ENCODE measurements at places on chromosomes 4 and X. TPM values are rescaled to one million over a fixed set of nuclear protein-coding genes. Genes with fewer than 3 reads are reported as not detected.

DNA sequence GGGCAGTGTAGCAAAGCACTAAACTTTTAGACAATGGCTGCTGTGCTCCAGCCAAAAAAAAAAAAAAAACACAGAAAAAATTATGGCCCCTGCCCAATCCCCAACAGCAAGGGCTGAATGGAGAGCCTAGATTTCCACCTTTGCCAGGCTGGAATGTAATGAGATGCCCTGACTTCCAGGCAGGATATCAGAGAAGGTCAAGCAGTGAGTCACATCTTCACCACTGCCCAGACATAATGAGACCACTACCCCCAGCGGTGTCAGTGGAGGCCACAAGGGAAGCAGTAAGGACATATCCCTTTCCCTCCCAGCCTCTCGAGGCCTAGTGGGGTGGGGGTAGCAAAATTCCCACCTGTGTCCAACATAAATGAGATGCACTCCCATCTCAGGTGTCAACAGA, 216.3 kb upstream of the LEF1 start:
- no peak overlapping the region for H3K4me3 ChIP-seq
- DNase-seq: no peak
- no peaks in the 10 kb centered on the region for H3K27me3 ChIP-seq
- no peak overlapping the region for H3K27ac ChIP-seq
- H3K4me1 ChIP-seq: peaks cover 16% of the 10 kb centered on the region
- H3K36me3 ChIP-seq: no peaks in the 10 kb centered on the region

GRCh38 chr4:6703786-6704185, 5.9 kb downstream of the MRFAP1L1 start:
- peaks cover 23% of the 10 kb centered on the region for H3K4me1 ChIP-seq
- no peak for DNase-seq
- peaks cover 79% of the 10 kb centered on the region for H3K36me3 ChIP-seq

DNA sequence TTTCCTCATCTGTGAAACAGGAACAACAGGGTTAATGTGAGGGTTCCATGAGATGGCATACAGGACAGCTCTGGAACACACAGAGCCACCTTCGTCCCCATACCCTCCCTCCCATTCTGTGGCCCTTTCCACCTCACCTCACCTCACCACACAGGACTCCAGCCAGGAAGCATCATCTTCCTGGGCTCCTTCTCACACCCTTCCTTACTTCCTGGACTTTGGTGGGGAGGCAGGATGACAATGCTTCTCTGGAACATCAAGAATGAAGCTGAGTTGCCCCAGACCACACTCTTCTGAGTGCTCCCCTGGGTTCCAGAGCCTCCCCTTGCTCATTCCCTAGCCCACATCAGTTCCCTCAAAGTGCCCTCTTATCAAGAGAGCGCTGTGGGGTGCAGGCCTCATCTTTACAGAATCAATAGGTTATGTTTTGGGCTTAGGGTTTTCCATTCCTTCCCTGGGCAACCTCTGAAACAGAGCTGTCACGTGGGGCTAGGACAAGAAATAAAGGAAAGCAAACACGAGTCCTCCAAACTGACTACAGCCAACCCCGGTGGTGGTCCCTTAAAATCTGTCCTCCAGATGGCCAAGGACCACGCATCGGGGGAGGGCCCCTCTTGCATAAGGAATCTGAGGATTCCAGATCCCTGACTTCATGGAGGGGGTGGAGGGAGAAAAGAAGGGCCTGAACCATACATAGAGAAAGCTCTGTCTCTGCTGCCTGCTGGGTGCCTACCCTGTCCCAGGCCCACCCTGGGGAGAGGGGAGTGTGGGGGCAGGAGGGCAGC, 74.4 kb upstream of the ATP6AP2 start:
- H3K27me3 ChIP-seq: no peaks in the 10 kb centered on the region
- no peak overlapping the region for H3K27ac ChIP-seq
- DNase-seq: no peak
- no peaks in the 10 kb centered on the region for H3K4me1 ChIP-seq

- H3K4me1 ChIP-seq: peaks cover 11% of the 10 kb centered on the region
- DNase-seq: no peak
- peaks cover 3% of the 10 kb centered on the region for H3K36me3 ChIP-seq
- peak overlapping the region; percentile 95 for H3K4me3 ChIP-seq
Measured at GRCh38 chrX:134373736-134374135, 86.2 kb upstream of the HPRT1 start.

- peaks cover 6% of the 10 kb centered on the region for H3K36me3 ChIP-seq
- H3K27me3 ChIP-seq: no peaks in the 10 kb centered on the region
- no peak overlapping the region for H3K4me3 ChIP-seq
- no peak for DNase-seq
- H3K4me1 ChIP-seq: peaks cover 35% of the 10 kb centered on the region
Measured at GRCh38 chr4:108889696-108890483, 127.0 kb upstream of the ETNPPL start.

- H3K4me1 ChIP-seq: no peaks in the 10 kb centered on the region
- no peaks in the 10 kb centered on the region for H3K27me3 ChIP-seq
- no peak overlapping the region for H3K27ac ChIP-seq
- no peak for DNase-seq
- H3K4me3 ChIP-seq: no peak overlapping the region
- no peaks in the 10 kb centered on the region for H3K36me3 ChIP-seq
Measured at GRCh38 chr4:7708981-7709380, 230.7 kb downstream of the AFAP1 start.

DNA sequence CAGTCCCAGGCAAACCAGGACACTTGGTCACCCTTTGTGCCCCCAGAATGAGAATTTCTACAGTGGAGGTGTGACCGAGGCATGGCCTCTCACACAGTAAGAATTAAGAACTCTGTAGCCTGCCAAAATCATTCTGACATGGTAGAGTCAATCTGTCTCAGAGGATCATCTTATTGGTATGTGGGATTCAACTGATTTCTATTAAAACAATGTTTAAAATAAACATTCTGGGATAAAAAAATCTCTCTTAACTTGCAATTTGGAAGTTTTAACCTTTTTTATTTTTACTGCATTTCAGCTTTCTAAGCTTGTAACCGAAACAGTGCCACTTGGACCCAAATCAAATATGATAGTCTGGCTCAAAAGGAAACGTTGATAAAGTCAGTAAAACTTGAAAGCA, 165.4 kb upstream of the LDB2 start:
- no peak overlapping the region for H3K4me3 ChIP-seq
- no peaks in the 10 kb centered on the region for H3K36me3 ChIP-seq
- no peak overlapping the region for H3K27ac ChIP-seq
- peaks cover 8% of the 10 kb centered on the region for H3K4me1 ChIP-seq
- peaks cover 2% of the 10 kb centered on the region for H3K27me3 ChIP-seq

- peaks cover 7% of the 10 kb centered on the region for H3K4me1 ChIP-seq
- H3K27me3 ChIP-seq: no peaks in the 10 kb centered on the region
- no peak overlapping the region for H3K4me3 ChIP-seq
Measured at GRCh38 chrX:7252013-7252610, 104.2 kb upstream of the PUDP start.

GRCh38 chrX:154471839-154472684, 7.0 kb downstream of the LAGE3 start:
- H3K36me3 ChIP-seq: peaks cover 12% of the 10 kb centered on the region
- no peak for DNase-seq
- H3K27me3 ChIP-seq: no peaks in the 10 kb centered on the region
- H3K4me1 ChIP-seq: no peaks in the 10 kb centered on the region
- H3K4me3 ChIP-seq: no peak overlapping the region
- no peak overlapping the region for H3K27ac ChIP-seq

DNA sequence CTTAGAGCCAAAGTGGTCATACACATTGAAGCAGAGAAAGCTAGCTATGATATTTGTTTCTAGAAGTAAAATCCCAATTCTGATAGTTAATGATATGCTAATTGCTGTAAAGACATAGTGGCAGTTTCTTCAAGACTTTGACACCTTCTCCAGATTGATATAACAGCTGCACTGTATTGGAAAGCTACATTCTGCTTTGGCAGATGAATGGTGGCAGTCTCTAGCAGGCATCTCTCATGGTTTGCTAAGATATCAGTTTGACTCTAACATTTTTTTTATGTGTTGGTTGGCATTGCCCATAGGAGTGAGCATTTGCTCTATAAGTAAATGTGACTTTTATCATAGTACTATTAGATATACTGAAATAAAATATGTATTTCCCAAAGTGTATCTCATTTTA, 128.2 kb downstream of the AFF2 start:
- H3K27me3 ChIP-seq: no peaks in the 10 kb centered on the region
- no peaks in the 10 kb centered on the region for H3K36me3 ChIP-seq
- H3K4me3 ChIP-seq: no peak overlapping the region
- H3K27ac ChIP-seq: no peak overlapping the region
- H3K4me1 ChIP-seq: peaks cover 2% of the 10 kb centered on the region

- H3K36me3 ChIP-seq: peaks cover 11% of the 10 kb centered on the region
- no peak overlapping the region for H3K4me3 ChIP-seq
- no peaks in the 10 kb centered on the region for H3K27me3 ChIP-seq
Measured at GRCh38 chrX:129599996-129600395, 54.8 kb downstream of the APLN start.

- H3K4me1 ChIP-seq: peaks cover 45% of the 10 kb centered on the region
- H3K4me3 ChIP-seq: peak overlapping the region; percentile 98
- DNase-seq: no peak
- H3K27me3 ChIP-seq: no peaks in the 10 kb centered on the region
Measured at GRCh38 chrX:108442901-108443464, 3.3 kb downstream of the COL4A5 start.

DNA sequence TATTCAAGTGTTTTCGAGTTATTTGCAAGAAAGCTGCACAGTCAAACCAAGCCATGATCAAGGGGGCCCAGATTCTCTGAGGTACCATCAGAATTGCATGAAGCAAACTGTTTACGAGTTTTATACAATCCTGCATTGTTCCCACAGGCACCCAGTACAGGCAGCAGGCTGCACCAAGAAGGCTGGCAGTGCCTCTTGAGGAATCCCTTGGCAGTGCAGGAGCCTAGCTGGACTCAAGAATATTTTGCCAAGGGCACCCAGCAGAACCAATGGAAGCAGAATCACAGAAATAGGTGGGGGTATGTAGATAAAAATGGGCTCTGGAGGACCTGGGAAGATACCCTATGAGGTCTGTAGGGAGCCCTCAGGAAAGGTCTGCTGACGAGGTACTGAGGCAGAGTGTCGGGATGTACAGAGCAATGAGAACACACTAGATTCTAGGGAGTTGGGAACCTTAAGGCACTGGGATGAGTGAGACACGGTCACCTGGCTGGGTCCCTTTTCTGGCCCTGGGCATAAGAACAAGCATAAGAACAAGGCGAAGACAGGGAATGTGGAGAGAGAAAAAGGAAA, 2.5 kb upstream of the PLP1 start:
- no peak overlapping the region for H3K4me3 ChIP-seq
- peaks cover 12% of the 10 kb centered on the region for H3K27me3 ChIP-seq
- H3K4me1 ChIP-seq: no peaks in the 10 kb centered on the region
- H3K36me3 ChIP-seq: no peaks in the 10 kb centered on the region
- H3K27ac ChIP-seq: no peak overlapping the region
- DNase-seq: no peak

- no peaks in the 10 kb centered on the region for H3K36me3 ChIP-seq
- H3K4me3 ChIP-seq: peak overlapping the region; percentile 60
- peaks cover 19% of the 10 kb centered on the region for H3K4me1 ChIP-seq
- no peak overlapping the region for H3K27ac ChIP-seq
- peaks cover 19% of the 10 kb centered on the region for H3K27me3 ChIP-seq
- DNase-seq: no peak
Measured at GRCh38 chrX:30308263-30309138, 689 bp downstream of the NR0B1 start.

GRCh38 chrX:44795945-44796450, 47.8 kb upstream of the DUSP21 start:
- H3K4me3 ChIP-seq: no peak overlapping the region
- no peaks in the 10 kb centered on the region for H3K27me3 ChIP-seq
- no peaks in the 10 kb centered on the region for H3K36me3 ChIP-seq
- DNase-seq: no peak
- H3K27ac ChIP-seq: no peak overlapping the region

- DNase-seq: no peak
- peaks cover 8% of the 10 kb centered on the region for H3K27me3 ChIP-seq
- H3K4me3 ChIP-seq: no peak overlapping the region
Measured at GRCh38 chrX:7689791-7690412, 153.1 kb upstream of the VCX start.

GRCh38 chrX:38804432-38804681, 3.1 kb downstream of the MID1IP1 start:
- H3K27ac ChIP-seq: peak overlapping the region; percentile 91
- peaks cover 1% of the 10 kb centered on the region for H3K36me3 ChIP-seq
- peak overlapping the region; percentile 80 for H3K4me3 ChIP-seq
- no peak for DNase-seq
- H3K27me3 ChIP-seq: no peaks in the 10 kb centered on the region

- peak overlapping the region; percentile 74 for H3K4me3 ChIP-seq
- no peaks in the 10 kb centered on the region for H3K36me3 ChIP-seq
- peaks cover 22% of the 10 kb centered on the region for H3K4me1 ChIP-seq
- no peak overlapping the region for H3K27ac ChIP-seq
- DNase-seq: no peak
- H3K27me3 ChIP-seq: peaks cover 32% of the 10 kb centered on the region
Measured at GRCh38 chrX:56231537-56232090, 542 bp upstream of the KLF8 start.

DNA sequence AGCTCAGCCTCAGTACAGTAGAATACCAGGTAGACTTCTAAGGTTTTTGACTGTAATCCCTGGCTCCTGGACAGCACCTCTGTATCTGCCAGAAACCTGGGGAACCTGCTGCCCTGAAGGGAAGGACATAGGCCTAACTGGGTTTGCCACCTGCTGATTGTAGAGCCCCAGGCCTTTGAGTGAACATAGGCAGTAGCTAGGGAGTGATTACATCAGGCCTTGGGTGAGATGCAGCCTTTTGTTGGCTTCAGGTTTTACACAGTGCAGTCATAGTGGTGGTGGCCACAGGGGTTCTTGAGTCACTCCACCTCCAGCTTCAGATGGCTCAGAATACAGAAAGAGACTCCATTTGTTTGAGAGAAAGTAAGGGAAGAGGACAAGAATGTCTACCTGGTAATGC, 19.3 kb downstream of the IQCM start:
- no peak overlapping the region for H3K27ac ChIP-seq
- DNase-seq: no peak
- no peaks in the 10 kb centered on the region for H3K27me3 ChIP-seq
- peaks cover 10% of the 10 kb centered on the region for H3K4me1 ChIP-seq
- no peaks in the 10 kb centered on the region for H3K36me3 ChIP-seq

The TMSB15A gene
- 20.7 TPM for total RNA-seq

The PLP1 gene
- total RNA-seq: 0.11 TPM

The FGFBP1 gene
- 0.96 TPM for total RNA-seq

The STPG2 gene
- total RNA-seq: 0.85 TPM

The ZCCHC12 gene
- 2.1 TPM for total RNA-seq

The PSAPL1 gene
- total RNA-seq: not detected

The CTAG1A gene
- total RNA-seq: not detected

The MAGEA9B gene
- total RNA-seq: not detected

The G6PD gene
- 56.5 TPM for total RNA-seq

The PPEF2 gene
- total RNA-seq: not detected

The MAGEA10 gene
- not detected for total RNA-seq
